ENCODE measurements at places on chromosomes 5 and 9.

GRCh38 chr9:35380039-35380438, 109.9 kb upstream of the RUSC2 start:
- no peak for DNase-seq

GRCh38 chr9:84975926-84976325, 306.4 kb downstream of the NTRK2 start:
- DNase-seq, result no peak

DNA sequence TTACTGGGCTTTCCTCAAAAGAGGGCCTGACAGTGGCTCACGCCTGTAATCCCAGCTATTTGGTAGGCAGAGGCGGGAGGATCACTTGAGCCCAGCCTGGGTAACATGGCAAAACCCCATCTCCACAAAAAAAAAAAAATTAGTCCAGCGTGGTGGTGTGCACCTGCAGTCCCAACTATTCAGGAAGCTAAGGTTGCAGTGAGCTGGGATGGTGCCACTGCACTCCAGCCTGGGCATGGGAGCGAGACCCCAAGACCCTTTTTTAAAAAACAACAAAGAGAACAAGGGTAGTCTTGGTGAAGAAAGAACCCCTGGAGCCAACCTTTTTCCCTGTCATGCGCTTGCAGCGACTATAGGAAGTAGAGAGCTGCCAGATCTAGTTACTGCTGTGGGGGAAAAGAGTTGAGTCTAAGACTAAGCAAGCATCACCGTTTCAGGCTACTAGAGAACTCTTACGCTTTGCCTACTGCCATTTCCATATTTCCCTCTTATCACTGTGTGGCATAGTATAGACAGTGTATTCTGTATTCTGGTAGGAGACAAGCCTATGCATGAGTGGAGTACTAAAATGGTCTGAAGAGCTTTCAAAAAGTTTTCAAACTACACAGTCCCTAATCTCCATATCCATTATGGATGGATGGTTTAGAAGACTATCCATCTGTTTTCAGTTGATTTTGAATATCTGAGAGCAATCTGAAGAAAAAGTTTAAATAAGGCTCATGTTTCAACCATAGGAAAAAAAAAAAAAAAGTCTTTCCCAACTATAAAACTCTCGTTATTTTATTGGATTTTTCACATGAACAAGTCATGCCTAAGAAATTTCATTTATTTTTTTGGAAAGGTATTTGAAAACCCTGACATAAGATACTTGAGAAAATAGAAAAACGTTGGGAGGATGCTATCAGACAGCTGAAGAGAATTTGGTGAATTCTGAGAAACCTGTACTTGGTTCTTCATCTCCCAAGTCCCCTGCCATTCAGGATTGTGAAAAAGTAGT, 2.6 kb downstream of the C9orf40 start:
- DNase-seq, result no peak

DNA sequence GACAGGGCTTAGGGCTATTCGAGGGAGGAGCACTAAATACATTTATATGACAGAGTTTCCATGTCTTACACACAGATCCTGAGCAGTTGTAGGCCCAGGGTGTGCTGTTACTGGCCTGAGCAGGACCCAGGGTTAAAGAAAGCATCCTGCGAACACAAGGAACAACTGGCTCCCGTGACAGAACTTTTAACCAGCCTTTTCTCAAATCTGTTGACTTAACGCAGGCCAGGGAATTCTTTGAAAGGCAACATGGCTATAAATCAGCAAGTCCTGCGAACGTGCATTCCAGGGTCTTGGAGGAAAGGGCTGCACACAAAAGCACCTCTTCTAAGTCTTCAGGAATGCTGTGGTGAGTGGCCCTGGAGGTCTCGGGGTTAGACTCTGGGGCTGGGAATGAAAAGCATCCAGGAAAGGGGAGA, 45.2 kb upstream of the ANKRD55 start:
- DNase-seq, result no peak

DNA sequence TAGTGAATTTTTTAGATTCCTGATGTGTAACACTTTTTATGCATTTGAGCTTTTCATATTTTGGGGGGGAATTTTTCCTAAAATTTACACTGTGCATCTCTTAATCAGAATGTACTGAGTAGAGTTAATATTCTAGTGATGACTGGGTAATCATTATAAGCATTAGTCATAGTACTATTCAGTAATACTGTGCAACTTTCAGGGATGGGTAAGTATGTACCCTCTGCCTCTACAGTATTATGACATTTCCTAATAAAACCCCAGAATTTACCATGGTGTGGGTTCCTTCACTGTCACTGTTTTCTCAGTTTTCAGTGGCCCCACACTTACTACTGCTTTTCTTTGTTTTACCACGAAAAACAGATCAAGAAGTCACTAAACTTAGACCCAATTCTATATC, 2.8 kb upstream of the CMYA5 start:
- DNase-seq, result no peak

DNA sequence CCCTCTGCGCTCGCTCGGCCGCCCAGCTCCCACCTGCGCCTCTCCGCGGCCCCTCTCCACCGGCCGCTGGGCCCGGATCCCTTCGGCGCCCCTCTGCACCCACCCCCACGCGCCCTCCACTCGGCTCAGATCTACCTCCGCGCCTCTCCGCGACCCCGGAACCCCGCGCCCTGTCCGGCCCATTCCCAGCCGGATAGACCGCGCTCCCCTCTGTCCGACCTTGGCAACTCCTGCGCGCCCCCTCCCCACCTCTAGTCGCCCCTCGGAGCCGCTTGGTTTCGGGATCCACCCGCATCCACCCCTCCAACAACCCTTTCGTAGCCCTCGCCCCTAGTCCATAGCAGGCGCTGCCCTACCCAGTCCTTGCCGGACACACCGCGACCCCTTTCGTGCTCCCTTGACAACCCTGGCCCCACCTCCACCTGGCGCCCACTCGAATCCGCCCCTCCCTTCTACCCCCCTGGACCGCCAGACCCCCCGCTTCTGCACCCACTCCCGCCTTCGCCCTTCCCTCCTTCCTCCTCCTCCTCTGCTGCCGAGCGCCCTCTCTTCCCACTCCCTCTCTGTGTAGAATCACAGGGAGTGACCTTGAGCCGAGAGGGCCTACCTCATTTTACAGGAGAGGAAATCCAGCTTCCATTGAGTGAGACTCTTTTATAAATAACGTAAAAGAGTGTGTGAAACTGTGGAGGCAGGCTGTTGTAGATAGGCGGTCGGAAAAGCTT, 525 bp upstream of the AK3 start:
- no peak for DNase-seq

GRCh38 chr9:34010979-34011378, 37.7 kb downstream of the UBAP2 start:
- no peak for DNase-seq

DNA sequence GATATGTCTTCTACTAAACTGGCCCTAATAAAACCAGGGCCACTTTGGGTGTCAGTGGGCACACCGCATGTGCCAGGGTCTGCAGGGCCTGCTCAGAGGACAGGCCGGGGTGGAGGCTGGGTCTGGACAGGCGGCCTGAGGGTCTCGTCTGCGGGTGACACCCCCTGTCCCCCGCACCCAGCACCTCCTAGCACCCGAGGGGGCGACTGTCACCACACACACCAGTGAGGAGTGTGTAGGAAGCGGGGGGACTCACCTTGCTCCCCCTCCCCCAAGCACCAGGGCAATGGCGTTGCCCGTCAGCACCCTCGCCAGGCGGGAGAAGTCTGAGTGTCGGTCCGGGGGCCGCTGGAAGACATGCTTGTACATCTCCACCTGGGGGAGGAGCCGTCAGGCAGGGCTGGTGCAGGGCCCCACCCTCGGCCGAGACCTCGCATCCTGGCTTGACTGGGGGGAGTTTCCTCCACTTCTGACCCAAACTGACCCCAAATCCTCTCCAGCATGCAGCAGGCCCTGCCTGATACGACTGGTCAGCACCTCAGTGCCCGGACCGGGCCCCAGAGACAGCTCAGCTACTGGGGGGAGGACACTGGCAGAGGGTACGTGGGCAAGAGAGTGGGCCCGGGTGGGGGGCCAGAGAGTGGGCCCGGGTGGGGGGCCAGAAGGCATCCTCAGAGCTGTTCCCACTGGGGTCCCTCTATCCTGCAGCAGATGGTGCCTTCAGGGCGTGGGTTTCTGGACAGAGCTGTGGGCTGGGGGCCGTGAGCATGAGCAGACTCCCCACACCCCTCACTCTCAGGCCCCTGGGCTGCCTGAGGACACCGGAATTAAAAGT, 18.9 kb upstream of the NSMF start:
- DNase-seq, result no peak

DNA sequence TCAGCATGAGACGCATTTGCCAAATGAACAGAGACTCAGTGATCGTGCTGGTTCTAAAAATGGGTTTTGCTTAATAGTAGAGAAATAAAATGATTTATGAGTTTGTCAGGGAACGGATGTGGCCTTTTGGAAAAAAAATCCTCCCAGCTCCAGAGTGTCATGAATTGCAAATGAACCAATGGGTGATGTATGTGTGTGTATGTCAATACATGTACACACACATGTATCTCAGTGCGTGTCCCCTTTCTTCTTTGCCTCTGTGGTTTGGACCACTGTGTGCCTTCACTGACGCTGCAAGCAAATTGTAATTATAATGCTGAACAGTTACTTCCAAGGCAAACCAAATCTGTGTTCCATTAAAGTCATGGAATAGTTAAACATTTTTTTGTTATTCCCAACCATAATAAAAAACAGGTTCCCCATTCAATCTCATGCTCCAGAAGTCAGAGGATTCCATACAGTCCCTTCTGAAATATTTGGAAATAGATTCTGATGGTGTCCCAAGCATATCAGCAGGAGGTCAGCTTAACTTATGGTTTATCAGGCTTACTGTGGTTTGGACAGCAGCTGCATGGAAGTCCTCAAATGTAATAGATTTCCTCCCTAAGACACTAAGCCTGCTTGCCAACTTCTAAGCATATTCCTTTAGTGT, 630.5 kb downstream of the ACTL7B start:
- DNase-seq, result no peak

DNA sequence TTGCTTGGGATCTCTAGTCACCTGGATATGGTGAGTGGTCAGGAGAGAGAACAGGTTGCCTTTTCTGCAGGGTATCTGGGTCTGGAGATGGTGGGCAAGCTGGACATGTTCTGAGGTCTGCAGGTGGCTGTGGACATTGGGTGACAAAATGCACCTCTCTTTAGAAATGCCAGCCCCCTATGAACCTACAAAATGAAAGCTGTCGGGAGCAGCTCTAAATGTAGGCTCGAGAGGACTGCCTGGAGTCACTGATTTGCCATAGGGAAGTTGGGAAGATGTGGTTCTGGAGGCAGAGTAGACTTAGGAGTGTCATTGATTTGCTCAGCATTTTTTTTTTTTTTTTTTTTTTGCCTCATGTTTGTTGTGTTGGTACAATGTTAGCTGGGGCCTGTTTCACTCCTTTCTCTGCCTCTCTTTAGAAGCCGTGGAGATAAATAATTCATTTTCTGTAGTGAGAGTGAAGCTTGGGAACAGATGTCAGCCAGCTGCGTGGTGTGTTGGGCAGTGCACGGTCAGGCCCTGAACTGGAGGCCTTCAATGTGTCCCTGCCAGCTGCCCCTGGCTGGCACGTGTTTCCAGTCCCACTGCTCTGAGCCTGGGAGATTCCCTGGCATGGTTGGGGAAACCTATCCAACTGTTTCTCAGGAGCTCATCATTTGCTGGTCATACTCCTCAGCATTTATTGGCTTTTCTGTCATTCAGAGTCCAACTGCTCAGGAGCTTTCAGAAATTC, 5.4 kb downstream of the RGS3 start:
- DNase-seq, result no peak

DNA sequence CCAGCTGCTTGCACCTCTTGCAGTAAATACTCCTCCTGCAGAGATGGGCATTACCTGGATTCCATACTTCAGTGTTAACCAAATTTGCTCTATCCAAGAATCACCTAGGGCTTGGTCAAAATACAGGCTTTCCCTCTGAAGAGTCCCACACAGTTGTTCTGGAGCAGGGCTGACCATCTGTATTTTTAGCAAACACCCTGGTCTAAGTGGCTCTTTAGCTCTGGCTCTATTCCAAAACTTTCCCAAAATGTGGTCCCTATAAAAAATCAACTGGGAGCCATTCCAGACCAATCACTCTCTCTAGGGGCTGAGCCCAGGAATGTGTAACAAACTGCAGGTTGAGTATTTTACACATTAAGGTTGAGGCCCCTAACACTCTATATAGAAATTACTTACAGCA, 153.7 kb downstream of the SPOCK1 start:
- DNase-seq, result no peak

DNA sequence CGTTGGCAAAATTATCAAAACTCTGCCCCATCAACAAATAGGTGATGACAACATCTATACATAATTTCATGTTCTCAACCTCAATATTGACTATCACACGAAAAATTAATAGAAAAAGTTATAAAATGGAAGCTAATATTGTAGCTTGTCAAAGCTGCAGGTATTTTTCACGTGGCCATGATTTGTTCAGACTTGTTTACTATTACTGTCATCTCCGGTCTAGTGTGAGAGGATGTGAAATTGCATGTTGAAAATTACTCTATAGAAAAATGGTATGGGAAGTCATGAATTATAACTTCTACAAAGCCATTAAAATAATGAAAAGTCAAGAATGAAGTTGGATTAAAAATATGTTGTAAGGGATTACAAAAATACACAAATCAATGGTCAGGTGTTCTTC, 385.8 kb downstream of the PTPRD start:
- no peak for DNase-seq

DNA sequence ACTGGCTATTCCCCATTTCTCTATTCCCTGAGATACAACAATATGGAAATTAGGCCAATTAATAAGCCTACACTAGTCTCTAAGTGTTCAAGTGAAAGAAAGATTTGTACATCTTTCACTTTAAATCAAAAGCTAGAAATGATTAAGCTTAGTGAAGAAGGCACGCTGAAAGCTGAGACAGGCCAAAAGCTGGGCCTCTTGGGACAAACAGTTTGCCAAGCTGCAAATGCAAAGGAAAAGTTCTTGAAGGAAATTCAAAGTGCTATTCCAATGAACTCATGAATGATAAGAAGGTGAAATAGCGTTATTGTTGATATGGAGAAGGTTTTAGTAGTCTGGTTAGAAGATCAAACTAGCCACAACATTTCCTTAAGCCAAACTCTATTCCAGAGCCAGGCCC, 256.2 kb downstream of the ZSWIM6 start:
- no peak for DNase-seq

DNA sequence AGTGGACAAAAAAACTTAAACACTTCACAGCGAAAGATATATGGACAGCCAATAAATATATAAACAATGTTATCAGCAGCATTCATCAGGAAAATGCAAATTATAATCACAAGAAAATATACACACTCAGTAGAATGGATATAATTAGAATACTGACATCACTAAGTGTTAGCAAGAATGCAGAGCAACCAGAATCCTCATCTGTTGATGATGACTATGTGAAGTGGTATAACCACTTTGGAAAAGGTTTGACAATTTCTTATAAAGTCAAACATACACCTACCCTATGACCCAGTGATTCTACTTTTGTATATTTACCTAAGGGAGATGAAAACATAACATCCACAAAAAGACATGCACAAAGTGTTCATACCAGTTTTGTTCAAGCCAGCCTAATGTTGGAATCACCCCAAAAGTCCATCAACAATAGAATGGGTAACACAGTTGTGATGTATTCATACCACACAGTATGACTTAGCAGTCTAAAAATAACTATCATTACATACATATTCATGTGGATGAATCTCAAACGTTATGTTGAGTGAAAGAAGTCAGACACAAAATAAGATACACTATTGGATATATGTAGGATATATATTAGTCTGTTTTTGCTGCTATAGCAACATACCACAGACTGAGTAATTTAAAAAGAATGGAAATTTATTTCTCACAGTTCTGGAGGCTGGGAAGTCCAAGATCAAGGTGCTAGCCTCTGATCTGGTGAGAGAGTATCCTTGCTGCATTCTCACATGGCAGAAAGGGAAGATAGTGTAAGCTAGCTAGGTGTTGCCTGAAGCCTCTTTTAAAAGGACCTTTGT, 148.8 kb upstream of the ADAMTSL1 start:
- DNase-seq, result no peak
